ENCODE measurements at places on chromosomes 6 and 20.
A peak's percentile ranks its signal among the peaks of the same experiment; 100 is the strongest.

GRCh38 chr6:149324428-149324827 is 6.9 kb downstream of the TAB2 start:
- no peak for DNase-seq

DNA sequence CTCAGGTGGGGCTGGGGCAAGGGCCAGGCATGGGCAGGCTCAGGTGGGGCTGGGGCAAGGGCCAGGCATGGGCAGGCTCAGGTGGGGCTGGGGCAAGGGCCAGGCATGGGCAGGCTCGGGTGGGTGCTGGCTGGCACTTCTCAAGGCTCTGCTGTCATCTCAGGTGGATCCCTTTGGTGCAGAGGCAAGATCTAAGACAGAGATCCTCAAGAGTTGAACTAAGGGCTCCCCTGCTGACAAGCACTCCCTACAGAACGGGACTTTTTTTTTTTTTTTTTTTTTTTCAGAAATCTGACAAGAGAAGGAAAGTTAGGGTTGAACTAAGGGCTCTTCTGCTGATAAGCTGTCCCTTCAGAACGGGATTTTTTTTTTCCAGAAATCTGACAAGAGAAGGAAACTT is 24.9 kb downstream of the MMP24OS start:
- DNase-seq, result no peak

DNA sequence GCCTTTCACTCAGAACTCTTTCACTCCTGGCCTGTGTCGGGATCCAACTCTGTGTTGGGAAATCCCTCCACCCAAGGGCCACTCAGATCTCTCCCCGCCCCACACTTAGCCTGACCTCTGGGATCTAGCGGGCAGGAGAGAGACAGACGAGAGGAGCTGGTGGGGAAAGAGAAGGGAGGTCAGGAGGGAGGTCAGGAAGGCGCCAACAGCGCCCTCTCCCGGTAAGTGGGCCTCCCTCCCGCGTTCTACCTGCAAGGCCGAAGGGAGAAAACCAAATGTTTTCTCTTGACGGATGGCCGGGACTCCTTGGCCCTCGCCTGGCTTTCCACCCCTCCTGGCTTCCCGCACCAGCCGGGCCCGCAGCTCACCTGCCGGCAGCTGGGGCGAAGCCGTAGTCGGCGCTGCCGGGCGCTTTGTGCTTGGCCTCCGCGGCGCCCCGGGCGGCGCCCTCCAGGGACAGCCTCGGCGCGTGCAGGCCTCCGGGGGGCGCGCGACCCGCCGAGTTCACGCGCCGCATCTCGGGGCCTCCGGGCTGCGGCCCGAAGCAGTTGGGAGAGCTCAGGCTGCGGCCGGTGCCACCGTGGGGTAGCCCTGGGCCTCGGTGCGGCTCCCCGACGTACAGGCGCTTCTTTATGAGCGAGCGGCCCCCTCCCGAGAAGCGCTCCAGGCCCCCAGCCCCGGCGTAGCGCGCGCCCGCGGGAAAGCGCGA is 38.2 kb downstream of the C6orf132 start:
- DNase-seq, result peak; percentile 96

DNA sequence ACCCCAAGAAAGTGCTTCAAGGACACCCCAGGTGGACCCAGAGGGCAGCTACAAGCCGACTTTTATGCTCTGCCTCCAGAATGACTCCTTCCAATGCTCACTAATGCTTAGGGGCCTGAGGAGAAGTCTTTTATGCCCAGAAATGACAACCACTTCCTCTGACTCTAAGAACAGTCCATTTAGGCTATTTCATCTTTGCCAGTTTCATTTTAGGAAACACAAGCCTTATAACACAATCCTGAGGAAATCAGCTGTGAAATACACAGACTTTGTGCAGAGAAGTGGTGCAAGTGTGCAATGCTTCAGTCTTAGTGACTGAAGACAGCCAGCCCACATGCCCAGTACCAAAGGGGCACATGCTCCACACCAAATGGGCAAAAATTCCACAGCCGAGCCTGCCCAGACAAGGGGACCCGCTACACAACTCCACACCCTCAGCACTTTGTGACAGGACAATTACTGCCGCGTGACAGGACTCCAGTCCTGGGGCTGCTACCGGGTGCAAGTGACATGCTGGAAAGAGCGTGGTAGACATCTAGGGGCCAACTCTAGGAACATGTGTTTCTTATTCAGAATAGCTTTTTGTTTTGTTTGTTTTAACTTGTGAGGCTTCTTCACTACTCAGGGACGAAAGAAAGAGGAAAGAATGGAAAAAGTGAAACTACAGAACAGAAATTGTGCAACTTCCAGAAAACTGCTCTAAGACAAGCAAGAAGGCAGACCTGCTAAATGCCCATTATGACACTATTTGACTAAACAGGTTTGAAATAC is 28.2 kb upstream of the PLAGL1 start:
- peak; percentile 17 for DNase-seq

GRCh38 chr6:15604843-15605242 is 58.0 kb downstream of the DTNBP1 start:
- DNase-seq, result no peak

GRCh38 chr6:168158213-168158979 is 79.4 kb upstream of the FRMD1 start:
- no peak for DNase-seq

- DNase-seq, result no peak
Observed at GRCh38 chr6:31831350-31832215, 4.0 kb downstream of the HSPA1B start.

DNA sequence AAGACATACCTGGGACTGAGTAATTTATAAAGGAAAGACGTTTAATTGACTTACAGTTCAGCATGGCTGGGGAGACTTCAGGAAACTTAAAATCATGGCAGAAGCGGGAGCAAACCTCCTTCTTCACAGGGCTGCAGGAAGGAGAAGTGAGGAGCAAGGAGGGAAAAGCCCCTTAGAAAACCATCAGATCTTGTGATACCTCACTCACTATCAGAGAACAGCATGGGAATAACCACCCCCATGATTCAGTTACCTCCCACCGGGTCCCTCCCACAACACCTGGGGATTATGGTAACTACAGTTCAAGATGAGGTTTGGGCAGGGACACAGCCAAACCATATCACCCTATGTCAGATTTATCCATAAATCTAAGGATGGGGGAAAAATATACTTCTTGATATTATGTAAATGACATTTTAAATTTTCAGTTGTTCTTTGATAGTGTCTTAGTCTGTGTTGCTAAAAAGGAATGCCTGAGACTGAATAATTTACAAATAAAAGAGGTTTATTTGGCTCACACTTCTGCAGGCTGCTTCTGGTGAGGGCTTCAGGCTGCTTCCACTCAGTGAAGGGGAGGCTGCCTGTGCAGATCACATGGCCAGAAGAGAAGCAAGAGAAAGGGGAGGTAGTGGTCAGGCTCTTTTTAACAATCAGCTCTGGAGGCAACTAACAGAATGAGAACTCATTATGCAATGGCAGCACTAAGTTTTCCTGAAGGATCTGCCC is 1.2 kb upstream of the MCM9 start:
- no peak for DNase-seq

- no peak for DNase-seq
Observed at GRCh38 chr20:58473453-58474425, 41.5 kb downstream of the APCDD1L start.

GRCh38 chr20:3486850-3487249 is 16.0 kb downstream of the ATRN start:
- DNase-seq, result no peak

- no peak for DNase-seq
Observed at GRCh38 chr20:56060486-56060885, 55.2 kb upstream of the CBLN4 start.

GRCh38 chr6:72861935-72862432 is 240.1 kb downstream of the KCNQ5 start:
- DNase-seq, result no peak

DNA sequence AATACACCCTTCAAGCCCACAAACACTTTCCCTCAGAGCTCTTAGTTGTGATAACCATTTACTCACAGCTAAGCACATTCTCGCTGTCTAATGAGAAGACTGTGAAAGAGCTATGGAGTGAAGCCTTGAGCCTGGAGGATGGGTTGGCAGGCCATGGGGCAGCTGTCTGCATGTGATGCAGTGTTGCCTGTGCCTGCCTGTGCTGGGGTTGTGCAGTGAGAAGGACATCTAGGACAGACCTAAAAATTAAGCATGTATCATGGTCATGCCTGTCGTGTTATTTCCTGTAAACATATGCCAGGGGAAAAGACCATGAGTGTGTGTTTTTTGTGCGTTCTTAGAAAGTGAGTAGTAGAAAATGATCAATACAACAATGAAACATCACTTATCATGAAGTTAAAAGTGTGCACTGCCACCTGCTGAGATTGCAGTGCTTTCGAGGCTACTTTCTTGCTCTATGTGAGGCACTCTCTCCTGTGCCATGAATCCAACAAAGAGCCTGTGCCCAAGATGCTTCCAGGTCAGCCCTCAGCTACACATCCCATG is 8.1 kb upstream of the ZC3H12D start:
- DNase-seq, result no peak
